ENCODE measurements at places on chromosomes 13 and 19.

- no peak for DNase-seq
These were observed 4.3 kb downstream of the OR7A5 start for GRCh38 chr19:14830702-14831101.

- no peak for DNase-seq
These were observed 133.6 kb downstream of the COL4A1 start for GRCh38 chr13:110173247-110173818.

DNA sequence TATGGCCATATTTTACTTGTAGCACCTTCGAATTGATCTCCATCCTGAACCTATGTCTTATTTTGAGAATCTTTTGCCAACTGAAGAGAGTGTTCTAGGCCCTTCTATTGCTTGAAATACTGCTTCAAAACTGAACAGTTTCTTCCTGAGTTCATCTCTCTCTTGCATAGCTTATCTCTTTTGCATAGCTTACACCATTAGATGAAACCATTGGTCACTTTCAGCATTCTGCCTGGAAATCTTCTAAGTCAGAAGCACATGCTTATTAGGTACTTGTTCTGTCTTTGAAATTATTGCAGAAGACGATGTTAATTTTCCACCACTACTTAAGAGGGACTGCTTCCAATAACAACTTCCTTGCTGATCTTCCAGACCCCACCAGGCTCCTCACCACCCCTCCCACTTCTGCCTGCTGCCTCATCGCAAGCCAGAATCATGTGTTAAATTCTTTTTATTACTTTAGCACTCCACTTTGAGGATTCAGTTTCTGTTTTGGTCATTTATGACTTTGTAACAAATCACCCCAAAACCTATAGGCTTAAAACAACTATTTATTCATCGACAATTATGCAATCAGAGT lies 122.4 kb upstream of the MAB21L1 start:
- DNase-seq: no peak

DNA sequence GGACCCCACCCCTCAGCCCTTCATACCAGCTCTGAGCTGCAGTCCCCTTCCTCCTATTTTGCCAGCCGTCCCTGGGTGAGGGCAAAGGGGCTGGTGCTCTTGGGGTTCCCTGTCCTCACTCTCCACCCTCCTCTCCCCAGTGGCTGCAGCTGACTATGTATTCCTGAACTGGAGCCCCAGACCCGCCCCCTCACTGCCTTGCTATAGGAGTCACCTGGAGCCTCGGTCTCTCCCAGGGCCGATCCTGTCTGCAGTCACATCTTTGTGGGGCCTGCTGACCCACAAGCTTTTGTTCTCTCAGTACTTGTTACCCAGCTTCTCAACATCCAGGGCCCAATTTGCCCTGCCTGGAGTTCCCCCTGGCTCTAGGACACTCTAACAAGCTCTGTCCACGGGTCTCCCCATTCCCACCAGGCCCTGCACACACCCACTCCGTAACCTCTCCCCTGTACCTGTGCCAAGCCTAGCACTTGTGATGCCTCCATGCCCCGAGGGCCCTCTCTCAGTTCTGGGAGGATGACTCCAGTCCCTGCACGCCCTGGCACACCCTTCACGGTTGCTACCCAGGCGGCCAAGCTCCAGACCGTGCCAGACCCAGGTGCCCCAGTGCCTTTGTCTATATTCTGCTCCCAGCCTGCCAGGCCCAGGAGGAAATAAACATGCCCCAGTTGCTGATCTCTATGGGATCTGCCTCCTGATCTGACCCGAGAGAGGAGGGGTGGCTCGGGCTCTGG lies 2.4 kb downstream of the COX7A1 start:
- DNase-seq: no peak

- no peak for DNase-seq
These were observed 168.6 kb downstream of the ZNF536 start for GRCh38 chr19:30540761-30541160.

DNA sequence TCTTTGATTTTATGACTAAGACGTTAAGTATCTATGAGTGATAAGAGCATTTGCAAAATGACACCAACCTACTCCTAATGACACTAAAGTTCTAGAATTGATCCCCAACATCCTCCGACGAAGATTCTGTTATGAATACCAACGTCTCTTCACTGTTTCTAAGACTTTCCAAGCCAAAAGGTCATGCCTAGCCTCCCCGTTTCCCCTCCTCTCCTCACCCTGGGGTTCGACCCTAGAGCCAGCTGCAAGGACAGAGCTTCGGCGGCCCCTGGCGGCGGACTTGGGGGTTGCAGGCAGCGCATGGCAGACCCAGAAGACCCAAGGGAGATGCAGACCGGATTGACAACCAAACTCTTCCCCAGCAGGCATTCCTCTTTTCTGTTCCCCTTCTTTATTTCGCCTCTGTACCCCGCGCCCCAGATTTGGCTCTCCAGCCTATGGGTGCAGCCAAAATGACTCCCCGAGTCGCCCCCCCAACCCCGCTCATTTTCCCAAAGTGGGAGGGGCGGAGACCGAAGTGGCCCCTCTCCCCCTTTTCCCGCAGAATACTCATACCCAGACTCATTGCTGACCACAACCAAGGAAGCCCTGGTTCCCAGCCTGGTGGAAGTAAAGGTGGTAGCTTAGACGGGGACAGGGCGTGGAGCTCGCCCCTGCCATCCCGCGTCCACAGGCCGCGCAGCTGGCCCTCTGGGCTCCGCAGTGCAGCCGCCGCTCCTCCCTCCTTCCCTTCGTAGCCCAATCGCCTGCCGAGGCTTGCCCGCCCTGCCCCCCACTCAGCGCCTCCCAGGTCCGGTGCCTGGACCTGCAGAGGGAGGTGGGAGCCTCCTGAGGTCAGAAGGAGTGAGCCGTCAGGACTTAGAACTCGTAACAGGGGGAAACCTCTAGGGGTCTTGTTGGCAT lies 4.1 kb upstream of the EML2 start:
- DNase-seq: peak; percentile 91

DNA sequence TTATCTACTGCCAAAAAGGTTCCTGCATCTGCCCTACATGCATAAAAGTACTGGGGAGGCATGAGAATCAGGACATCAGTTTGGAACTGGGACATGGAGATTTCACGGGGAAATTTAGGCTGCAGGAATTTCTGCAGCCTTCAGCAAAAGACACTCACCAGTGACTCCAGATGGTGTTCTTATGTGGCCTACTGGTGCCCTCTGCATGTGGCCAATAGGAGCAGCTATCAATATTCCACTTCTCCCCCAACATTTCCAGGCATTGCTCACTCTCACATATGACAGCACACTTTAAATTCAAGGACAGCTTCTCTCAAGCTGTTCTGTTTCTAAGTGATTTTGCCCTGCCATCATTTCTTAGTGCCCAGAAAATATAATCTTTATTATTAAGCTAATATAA lies 570.5 kb upstream of the ARGLU1 start:
- no peak for DNase-seq

GRCh38 chr13:84574851-84575250 lies 692.6 kb upstream of the SLITRK1 start:
- DNase-seq: no peak

DNA sequence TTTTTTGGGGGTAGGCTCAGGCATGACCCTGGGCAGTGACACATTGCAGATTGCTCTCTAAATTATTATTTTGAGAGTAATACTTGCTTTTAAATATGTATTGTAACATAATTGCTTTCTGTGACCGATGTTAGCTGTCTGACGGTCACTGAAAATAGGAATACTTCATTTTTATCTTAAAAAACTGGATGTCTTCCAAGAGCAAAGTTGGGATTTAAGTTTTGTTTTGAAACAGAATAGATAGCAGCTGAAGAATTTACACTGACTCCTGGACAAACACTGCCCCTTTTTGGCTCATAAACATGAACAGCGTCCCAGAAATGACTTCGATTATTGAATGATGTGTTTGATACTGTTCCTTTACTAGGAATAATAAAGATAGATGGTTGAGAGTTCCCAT lies 535.9 kb downstream of the GPC5 start:
- no peak for DNase-seq

GRCh38 chr19:13860679-13861391 lies 16.1 kb upstream of the NANOS3 start:
- DNase-seq: no peak

DNA sequence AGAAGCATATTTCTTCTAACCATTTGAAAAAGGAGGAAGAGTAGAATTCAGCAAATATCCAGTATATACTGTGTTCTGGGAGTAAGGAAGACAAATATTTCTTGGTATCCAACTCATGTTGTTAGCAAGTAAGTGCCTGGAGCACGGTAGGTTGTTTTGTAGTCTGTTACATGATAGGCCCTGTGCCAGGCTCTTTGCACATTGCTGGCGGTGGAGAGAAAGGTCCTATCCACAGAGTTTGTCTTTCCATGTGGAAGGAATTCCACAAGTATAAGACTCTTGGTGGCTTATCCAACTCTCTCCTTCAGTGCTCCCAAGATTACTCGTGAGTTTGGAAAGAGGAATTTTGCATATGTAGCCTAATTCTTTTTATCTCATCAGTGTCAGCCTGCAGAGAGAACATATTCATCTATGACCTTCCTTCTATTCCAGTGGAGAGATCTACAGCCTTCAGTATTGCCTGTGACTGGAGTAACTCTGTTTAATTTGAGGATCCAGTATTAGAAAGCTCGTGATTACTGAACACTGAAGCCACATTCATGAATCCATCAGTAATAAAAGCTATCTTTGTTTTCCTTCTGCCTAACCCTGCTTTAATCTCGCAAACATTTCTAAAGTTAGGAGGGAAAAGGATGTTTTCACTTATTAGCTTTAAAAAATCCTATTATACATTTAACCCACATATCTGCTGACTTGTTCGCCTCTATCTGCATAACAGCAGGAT lies 183.9 kb upstream of the CSNK1A1L start:
- DNase-seq: no peak

DNA sequence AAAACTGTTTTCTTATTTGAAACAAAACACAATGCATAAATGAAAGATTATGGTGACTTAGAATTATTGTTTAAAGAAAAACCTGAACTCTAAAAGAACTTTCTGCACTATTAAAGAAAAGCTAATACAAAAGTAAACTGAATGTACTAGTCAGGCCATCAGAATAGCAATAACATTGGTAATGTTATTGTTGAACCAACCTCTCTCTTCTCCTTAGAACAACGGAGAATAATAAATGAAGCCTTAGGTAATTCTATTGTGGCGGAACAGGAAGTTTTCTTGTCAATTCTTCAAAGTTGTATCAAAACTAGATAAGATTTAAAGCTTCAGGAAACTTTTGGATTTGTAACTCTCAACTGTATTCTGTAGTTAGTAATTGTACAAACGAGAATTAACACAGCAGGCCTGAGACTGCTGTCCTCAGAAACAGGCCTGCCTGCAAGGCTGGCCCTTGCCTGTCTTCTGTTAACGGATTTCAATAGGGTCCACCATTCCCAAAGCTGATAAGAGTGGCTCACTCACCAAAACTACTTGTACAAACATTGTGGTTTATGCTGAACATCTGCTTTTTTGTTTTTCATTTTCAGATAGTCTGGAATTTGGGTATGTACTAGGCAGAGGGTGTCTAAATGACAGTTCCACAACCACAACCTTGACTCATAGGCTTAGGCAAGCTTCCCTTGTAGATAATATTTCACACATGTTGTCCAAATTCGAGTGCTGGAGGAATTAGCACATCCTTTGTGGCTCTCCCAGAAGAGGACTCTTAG lies 825.8 kb downstream of the GPC5 start:
- no peak for DNase-seq

Measured in CD4-positive, alpha-beta T cell treated with Interleukin-2 at 100 ng/mL for 4 hours (primary cell).